ENCODE measurements at places on chromosomes 12 and 14.

GRCh38 chr12:11805680-11806079 lies 156.2 kb downstream of the ETV6 start:
- DNase-seq, result no peak

DNA sequence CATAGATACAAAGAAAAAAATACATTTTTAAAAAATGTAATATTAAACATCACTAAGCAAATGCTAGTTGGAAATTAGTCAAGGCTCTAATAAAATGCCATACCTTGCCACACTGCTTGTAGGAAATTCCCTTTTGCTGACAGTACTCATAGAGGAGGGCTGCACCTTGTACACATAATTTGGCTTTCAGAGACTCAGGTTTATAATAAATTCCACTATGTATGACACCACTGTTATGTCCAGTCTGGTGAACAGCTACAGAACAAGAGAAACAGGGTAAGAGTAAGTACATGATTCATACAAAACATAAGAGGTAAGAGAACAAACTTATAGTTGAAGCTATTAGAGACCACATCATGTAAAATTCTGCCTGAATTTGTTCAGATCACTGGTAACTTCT lies 10.1 kb downstream of the L2HGDH start:
- no peak for DNase-seq

DNA sequence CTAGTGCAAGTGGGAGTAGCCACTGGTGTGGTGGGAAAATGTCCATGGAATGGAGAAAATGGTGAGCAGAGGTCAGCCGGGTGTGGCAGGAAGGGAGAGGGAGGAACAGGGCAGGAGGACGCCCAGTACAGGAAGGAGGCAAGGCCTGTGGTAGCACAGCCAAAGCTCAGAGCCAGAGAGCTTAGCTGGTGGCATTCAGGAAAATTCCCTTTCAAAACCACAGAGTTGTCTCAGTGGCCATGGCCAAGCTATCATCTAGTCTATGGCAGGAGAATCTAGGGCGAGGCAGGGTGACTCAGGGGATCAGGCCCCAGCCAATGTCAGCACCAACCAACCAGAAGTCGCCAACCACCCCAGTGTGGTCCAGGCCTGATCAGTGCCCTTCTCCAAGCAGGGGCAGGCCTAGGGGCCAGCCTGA lies 67.7 kb upstream of the DDX11 start:
- no peak for DNase-seq

DNA sequence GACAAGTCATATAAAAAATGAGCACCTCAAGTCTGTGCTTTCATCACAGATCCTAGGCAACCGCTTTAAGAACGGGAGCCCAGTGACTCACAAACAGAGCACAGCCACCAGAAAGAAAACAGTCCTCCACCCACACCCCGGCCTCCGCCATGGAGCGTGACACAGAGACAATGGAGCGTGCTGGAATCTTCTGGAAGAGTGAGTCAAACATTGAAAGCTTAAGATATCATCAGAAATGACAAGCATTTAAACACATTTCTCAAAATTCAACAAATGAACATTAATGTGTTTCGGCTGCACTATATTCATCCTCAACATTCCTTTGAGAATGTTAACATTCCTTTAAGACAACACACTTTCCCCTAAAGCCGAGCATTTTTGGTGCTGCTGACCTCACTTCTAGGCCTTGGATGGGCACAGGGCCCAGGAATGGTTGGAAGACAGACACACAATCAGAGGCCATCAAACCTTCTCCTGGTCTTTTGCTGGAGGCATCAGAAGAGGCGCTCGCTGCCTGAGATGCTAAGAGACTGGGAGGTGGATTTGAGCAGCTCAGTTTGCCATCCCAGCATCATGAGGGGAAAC lies 23.6 kb upstream of the TMEM132D start:
- DNase-seq, result no peak

DNA sequence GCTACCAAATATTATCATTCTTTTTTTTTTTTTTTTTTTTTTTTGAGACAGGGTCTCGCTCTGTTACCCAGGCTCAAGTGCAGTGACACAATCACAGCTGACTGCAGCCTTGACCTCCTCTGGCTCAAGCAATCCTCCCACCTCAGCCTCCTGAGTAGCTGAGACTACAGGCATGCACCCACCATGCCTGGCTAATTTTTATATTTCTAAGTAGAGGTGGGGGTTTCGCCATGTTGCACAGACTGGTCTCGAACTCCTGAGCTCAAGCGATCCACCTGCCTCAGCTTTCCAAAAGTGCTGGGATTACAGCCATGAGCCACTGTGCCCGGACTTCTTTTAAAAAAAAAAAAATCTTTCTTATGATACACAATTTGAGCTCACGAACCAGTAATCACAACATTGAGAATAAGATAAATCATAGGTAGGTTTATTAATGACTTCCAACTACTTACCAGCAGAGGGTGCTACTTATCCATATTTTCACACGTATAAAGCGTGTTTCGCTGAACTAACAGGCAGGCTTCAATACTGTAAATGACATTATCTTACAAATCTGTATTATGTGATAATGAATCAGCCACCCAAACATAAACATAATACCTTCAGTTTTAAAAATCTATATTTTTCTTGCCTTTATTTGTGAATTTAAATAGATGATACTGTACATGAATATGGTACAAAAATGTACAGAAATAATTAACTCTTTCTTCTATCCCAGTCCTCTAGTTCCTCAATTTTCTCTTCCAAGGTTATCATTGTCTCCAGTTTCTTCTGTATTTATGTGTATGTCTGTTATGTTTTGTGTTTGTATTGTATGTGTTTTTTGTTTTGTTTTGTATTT lies 42.5 kb upstream of the BCAT1 start:
- no peak for DNase-seq

DNA sequence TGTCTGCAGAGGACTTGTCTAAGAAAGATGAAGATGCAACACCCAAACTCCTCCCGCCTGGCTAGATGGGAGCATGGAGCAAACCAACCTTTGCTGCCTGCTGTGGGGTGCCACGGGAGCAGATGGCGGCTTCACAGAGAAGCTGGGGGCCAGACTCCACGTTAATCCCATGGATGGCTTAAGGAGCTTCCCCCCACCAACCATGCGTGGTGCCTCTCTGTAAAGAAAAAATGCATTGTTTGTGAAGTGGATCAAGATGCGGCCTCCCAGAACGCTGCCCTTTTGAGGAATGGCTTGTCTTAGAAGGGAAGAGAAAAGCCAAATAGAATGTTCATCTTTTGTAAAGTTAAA lies 15.6 kb downstream of the MVK start:
- DNase-seq, result no peak

DNA sequence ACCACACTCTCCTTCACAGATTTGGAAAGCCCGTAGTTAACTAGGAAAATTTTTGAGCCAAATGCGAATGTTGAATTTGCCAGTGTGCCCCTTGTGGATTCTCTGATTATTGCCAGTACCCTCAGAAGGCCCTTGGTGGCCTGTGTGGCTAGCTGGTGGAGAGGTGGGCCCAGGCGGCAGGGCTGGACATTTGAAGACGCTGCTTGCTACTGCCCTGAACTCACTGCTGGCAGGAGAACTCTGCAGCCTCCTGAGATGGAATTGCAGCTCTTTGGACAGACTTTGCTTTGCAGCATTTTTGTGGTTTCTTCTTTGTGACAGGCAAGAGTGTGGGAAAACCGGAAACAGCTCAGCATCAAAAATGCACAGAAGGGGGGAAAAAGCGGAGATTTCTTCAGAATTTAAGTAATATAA lies 97.6 kb downstream of the TGFB3 start:
- DNase-seq, result no peak

DNA sequence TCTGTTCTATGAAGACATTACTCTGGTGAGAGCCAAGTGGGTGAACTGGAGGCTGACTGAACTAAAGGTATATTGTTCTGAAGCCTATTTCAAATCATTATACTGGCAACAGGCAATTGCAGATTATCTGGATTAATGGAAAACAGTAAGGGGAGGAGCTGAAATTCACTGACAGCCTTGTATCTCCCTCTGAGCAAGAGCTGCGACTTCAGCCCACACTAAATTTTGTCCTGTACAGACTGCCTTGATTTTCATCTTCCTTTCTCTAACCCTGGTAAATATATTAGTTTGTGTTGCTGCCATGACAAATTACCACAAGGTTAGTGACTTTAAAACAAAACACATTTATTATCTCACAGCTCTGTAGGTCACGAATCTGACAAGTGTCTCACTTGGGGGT lies 231.1 kb downstream of the SLC2A13 start:
- DNase-seq, result no peak

DNA sequence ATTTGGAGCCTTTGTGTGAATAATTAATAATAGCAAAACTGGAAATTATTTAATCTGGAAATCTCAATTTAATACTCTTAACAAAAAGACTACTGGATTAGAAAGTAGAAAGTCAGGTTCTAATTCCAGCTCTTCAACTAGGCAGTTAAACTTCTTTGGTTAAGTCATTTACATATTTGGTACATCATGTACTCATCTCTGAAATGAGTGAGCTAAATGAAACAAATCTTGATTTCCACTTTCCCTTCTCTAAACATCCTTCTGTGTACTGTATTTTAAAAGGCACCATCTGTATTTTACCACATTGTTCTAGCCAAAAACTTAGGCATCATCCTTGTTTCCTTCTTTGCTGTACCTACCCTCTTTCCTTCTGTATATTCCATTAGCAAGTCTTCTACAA lies 26.9 kb downstream of the CRADD start:
- DNase-seq, result no peak

DNA sequence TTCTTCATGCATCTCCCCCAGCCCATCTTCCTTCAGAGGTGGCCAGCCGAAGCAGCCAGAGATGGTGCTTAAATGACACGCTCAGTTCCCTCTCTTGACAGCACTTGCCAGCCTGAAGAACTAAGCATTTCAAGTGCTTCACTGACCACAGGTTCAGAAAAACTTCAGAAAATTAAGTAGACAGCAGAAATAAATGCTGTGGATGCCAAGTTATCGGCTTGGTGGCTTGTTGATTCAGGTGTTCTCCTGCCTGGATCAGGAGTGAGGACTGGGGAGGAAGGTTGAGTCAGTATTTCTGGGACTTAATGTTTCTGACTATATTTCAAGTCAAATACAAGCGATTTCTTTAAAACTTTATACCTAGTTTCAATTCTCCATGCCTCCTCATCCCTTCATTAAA lies 58.2 kb downstream of the CRACR2A start:
- no peak for DNase-seq

DNA sequence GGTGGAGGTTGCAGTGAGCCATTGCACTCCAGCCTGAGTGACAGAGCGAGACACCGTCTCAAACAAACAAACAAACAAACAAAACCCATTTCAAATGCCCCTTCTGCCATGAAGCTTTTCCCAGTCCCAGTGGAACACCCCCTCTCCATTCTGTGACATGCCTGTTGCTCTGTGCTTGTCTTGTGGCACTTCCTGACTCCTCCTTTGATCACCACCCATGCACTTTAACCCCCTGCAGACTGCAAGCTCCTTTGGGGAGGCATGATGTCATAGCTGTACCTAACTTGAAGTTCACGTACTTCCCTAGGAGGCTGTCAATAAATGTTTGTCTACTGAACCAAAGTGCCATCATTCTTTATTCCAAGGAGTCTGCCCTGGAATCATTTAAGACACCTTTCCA lies 64.7 kb downstream of the TMCC3 start:
- no peak for DNase-seq

DNA sequence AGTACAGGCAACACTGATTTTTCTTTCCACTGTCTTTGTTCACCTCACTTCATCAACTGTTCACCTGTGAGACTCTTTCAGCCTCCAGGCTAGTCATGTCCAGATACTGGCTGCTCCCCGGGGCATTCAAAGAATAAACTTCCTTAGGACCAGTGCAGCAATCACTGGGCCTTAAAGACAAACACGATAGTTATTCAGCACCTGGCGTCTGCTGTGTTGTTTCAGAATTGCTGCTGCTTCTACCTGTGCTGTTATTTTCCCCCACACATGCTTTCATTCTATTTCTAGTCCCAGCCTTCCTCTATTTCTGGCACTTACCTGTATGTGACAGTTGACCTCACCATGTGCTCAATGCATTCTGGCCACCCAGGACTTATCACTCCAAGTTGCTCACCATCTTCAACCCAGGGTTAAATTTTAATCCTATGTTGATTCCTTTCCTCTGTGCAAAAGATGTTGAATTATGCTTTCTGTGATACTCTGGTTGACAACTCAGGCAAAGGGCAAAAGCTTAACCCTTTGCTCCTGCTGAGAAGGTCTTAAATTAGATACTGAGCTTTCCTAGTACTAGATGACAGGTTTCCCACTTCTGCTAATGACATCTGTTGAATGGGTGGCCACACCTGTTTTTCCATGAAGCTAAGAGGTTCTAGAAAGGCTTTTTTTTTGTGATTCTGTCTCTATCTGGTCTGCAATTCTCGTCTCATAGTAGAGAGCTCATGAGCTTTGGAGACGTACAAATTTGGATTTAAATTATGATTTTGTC lies 41.4 kb downstream of the PTPRQ start:
- no peak for DNase-seq

DNA sequence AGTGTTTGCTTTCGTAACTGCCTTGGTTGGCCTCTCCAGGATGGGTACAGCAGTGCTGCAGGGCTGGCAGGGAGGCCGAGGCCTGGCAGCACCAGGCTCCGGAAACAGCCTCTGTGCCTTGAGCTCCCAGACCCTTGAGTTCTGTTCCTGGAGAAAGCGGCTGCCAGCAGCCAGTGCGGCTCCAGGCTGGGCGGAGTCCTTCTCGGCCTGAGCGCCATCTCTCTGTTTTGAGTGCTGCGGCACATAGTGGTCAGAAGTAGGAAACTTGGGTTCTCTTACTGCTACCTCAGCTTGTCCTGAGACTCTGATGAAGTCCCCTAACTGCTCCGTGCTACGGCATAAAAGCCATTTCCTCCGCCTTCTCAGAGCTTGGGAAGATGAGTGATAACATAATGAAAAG lies 65.9 kb downstream of the KCNA1 start:
- DNase-seq, result no peak

GRCh38 chr14:51392416-51392815 lies 152.4 kb downstream of the TMX1 start:
- no peak for DNase-seq

- DNase-seq, result no peak
Observed at GRCh38 chr14:84144166-84144565, 1385.8 kb upstream of the FLRT2 start.

DNA sequence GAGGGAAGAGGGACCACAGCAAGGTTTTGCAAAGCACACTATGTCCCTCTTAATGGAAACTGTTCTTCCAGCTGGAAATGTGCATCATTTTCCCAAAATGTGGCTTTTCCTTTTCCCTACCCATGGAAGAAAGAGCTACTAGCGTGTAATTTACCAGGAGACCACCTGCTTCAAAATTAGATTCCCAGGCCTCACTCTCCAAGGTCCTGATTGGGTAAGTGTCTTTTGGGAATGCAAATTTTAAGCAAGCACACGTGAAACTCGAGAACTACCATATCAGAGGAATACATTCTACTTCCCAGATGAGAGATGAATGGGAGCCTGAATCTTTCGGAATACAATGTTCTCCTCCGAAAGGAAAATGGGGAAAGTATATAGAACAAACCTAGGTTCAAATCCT lies 201.6 kb upstream of the NOS1 start:
- DNase-seq, result no peak

- DNase-seq, result no peak
Observed at GRCh38 chr12:65529771-65530435, 251.4 kb downstream of the MSRB3 start.

DNA sequence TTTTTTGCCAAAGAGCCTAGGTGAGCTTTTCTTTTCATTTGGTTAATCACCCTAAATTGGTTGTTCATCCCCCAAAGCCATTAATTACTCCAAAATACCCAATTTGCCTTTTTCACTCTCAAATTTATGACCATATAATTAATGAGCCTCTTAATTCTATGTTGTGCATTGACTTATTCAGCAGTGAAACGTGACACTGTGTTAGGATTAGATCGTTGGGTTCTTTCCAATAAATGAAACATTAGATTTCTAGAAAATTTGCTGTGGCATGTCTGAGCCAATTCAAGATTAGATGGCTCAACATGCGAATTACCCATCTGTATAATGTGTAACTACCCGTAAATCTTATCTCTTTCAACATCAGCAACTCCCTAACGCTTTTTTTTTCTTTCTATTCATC lies 273.4 kb downstream of the BMP4 start:
- DNase-seq, result no peak

Data from T-helper 9 cell (primary cell).